ENCODE measurements at places on chromosomes 5 and 9.

DNA sequence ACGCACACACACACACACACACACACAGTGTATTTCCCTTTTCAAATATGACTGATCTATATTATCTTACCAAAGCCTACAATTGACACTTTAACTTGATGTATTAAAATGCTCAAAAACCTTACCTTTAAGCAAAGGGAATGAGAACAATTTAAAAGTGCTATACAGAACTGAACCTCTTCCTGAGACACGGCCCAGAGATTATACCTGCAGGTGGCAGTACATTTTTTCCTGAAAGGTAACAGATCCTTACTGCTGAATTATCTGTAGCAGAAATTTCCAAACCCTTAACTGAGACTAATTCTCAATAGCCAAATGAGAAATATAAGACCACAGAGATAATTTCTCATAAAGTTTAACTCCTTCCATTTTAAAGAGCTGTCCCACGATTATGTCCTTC is 91.1 kb downstream of the MYO10 start:
- no peak for DNase-seq

DNA sequence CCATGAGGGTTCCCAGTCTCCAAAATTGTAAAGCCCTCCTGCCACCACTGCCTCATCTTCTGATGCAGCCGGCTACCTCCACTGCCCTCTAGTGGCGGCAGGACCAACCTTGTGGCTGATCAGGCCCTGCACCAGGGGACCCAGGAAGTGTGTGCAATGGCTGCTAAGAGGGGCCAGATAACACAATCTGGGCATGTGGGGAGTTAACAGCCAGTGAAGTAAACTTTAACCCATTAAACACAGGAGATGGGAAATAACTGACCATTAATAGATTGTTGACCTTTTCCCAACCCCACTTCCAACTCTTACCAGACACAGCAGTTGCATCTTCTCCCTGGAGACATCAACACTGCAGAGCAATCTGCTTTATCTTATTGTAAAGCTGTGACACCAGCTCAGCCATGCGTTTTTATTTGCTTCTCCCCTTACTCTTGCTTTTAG is 63.3 kb downstream of the FREM1 start:
- peak; percentile 7 for DNase-seq

DNA sequence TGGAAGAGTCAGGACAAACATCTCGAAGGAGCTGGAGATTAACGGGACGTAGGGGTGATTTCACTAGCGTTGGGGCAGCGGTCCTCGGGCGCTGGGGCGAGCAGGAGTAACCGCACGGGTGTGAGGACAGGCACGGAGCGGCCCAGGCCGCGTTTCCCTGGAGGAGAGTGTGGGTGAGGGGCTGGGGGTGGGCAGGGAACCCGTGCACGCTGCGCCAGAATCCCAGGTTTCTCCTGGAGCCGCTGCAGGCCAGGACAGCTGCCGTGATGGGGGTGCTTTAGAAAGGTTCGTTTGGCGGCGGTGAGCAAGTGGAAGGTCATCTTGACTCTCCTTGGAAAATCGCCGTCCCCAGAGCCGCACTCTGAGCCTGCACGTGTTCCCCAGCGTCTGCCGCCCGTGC is 290.2 kb upstream of the IRX1 start:
- no peak for DNase-seq

DNA sequence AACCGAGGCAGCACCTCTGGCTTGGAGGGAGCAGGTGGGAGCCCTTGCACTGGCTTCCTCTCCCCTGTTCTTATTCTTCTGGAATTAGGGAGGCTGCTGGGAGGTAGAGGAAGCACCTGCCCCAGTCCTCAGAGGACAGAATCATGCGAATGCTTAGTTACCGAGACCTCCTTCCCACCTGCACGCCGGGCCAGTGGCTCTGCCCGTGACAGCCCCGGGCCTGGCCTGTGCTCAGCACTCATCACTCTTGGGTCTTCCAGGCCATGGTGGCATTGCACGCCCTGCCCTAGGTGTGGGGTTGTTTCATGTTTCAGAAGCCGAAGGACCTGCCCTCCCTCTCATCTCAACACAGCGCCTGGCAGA is 45.3 kb upstream of the NKD2 start:
- DNase-seq: no peak

DNA sequence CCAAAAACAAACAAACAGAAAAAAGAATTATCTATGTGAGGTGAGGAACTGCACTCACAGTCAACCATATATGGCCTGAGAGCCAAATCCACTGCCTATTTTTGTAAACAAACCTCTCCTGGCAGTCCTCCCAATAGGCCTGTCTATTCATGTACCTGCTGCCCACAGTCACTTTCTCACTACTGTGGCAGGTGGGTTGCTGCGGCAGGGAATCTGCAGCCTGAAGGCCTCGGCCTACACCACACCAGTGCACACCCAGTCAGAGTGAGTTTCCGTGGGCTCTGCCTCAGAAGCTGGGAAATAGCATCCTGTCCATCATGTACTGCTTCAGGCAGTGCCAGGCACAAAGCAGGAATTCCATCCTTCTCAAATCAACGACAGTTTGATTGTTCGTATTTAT is 82.3 kb downstream of the SPTLC1 start:
- DNase-seq: no peak

DNA sequence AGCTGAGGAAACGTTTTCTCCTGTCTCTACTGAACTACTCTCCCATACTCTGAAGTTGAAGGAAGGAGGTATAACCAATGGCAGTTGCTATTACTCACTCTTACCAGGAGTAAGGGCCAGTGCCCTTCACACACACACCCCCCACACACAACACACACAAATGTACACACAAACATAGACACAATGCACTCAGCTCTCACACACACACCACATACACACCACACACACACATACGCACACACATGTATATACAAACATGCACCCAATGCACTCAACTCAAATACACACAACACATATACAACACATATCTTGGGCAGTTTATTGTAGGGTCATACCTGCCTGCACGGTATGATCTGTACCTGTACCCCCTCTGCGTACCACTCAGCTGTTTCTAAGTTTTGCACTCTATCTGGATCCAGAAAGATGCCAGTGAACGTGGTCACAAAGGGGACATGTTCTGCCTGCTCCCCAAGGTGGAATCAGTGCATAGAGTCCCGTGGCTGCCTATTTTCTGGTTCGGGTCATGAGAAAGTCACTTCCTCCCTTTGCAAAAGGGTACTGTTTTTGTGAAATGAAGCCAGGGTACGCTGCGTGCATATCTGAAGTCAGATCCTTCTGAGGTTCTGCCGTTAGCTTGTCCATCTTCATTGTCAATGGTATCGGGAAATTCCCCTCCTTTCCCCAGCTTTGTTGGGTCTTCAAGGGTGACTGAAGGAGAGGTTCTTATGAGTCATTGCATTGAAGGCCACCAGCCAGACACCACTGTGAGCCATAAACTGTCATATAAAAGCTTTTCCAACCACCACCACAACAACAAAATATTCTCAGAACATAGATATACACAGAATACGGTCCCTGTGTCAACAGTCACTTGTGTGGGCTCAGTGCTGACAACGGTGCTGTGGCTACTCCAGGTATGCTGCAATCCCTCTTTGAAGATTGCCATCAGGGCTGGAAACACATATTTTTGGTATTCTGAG is 131.9 kb downstream of the UGCG start:
- DNase-seq: no peak

DNA sequence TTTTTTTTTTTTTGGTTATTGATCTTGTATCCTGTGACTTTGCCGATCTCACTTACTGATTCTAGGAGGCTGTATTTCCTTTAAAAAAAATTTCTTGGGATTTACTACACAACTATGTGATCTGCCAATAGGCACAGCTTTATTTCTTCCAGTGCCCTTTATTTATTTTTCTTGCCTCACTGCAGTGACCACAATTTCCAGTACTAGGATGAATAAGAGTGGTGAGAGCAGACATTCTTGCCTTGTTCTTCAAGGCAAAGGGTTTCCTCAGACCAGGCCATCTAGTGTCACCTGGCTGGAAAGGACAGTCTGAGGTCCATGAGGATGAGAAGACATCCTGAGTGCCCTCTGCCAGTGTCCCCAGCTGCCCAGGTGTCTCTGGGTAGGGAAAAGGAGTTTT is 265.4 kb downstream of the SPOCK1 start:
- no peak for DNase-seq

DNA sequence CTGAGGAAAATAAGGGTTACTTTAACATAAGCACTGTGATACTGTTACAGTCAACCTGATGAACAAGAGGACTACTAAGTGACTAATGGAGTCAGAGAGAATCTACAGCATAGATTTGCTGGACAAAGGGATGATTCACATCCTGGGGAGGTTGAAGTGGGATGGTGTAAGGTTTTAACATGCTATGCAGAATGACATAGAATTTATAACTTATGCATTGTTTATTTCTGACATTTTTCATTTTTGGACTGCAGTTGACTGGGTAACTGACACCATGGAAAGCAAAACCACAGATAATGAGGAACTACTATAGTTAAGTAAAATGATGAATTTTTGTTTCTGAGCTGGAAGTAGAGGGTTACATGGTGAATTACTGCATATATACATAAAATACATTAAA is 389.2 kb downstream of the MAT2B start:
- DNase-seq: no peak

- no peak for DNase-seq
Measured at GRCh38 chr5:102794677-102795331, 39.7 kb downstream of the PAM start.

- no peak for DNase-seq
Measured at GRCh38 chr9:87062746-87063145, 115.4 kb upstream of the GAS1 start.

GRCh38 chr5:120942596-120943350 is 478.7 kb downstream of the PRR16 start:
- DNase-seq: no peak

DNA sequence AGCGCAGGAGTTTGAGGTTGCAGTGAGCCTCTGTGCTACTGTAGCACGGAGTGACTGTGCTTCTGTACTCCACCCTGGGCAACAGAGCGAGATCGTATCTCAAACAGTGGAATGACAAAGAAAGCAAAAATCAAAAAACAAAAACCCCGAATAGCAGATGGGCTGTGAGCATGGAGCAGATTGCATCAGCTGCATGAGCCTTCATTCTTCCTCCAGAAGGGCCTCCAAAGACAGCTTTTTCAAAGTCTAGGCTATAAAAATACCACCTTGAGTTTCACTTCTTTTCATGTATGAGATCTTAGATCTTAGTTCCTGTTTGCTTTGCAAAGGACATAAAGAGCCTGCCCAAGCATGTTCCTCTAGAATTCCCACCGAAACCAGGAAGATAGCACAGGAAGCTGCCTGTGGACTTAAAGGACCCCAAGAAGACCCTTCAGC is 15.0 kb upstream of the HSPB3 start:
- no peak for DNase-seq

DNA sequence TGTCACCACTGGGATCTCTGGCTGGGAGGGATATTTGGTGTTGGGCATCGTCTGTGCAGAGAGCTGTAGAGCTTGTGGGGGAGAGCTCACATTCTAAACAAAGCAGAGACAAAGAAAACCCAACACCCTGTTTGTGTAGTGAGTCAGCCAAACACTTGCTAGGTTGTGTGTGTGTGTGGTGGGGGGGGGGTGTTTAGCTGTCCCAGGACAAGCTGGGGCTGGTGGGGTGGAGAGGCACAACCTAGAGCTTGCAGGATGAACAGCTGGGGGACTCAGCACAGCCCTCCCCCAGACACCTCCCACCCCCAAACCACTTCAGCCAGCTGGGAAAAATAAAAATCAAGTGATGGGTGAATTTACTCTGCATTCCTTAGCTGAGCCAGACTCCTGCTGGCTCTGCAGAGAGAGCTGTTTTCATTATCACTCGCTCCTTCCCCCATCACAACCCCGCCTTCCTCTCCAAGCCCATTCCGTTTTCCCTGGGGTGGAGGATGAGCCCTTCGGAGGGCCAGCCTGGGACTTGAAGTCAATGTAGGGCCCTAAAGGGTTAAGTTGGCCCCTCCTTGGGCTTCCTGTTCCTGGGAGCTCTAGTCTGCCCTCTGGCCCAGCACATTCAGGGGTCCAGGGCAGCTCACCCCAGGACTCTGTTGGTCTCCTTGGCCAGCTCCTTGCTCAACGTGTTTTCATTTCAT is 2.6 kb downstream of the OLFML2A start:
- no peak for DNase-seq

DNA sequence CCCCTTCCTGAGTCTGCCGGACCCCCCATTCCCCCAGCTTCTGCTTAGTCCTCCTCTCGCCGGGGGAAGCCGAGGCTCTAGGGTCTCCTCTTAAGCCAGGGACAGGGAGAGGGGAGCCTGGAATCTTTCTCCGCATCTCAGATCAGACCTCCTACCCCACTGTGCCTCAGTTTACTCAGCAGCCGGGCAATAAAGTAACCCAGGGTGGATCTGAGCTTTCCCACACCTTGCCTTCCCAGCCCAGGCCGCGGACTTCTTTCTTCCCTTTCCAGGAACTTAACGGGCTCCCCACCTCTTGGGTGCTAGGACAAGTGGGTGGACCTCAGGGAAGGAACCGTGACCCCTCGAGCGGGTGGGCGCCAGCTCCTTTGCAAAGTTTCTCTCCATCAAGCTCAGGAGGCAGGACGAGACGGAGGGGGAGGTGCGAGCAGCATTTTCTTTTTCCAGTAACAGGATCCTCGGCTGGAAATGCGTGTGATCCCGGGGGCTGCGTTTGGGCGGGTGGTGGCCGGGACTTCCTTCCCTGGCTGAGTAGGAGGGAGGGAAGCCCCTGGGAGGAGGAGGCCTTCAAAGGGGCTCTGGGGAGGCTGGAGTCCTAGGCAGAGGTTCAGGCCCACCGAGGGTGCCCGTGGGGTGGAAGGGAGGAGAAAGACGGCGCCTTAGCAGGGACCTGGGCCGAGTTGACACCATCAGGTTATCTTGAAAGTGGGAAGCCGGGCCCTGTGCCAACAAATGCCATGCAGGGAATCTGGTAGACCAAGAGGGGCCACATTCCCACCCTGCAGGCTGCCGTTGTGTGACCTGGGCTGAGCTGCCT is 795 bp downstream of the DAB2IP start:
- no peak for DNase-seq

DNA sequence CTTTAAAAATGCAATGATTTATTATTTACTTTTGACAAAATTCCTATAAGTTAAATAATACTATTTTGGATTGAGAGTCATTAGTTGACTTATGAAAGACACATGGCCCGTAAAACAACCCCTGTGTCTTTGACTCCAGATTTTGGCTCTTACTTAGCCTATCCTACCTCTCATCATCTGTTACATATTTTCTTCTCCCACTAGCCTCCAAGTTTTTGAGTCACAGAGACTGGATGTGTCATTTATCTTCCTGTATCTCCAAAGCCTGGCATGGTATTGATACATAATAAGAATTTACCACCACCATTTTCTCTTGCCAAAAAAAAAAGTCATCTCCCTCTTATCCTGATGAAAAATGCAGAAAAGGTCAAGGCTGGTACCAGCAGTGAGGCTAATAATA is 99.9 kb downstream of the GABRB2 start:
- no peak for DNase-seq

Data from stimulated activated CD8-positive, alpha-beta memory T cell treated with anti-CD3 and anti-CD28 coated beads, Interleukin-4, amount 100 ng/mL, for 4 hours (primary cell).